Thyroid gland (tissue), 4 donors: ENCODE measurements at places on chromosomes 16 and 17. TPM values are rescaled to one million over a fixed set of nuclear protein-coding genes. Genes with fewer than 3 reads are reported as not detected.

The SCIMP gene
- total RNA-seq, result 1.0 TPM

The HOXB7 gene
- total RNA-seq, result not detected

The GAS7 gene
- total RNA-seq, result 7.5 TPM

The ABCC6 gene
- total RNA-seq, result 4.8 TPM

The OTOA gene
- total RNA-seq, result not detected

The PRR29 gene
- total RNA-seq, result 3.2 TPM

GRCh38 chr16:8753416-8754054, 43.9 kb downstream of the TMEM186 start:
- no peaks in the 10 kb centered on the region for H3K27me3 ChIP-seq
- no peaks in the 10 kb centered on the region for H3K36me3 ChIP-seq
- no peak for DNase-seq

GRCh38 chr17:56752263-56752836, 81.4 kb downstream of the C17orf67 start:
- no peaks in the 10 kb centered on the region for H3K36me3 ChIP-seq
- no peaks in the 10 kb centered on the region for H3K4me1 ChIP-seq
- no peak overlapping the region for H3K4me3 ChIP-seq
- no peak overlapping the region for H3K27ac ChIP-seq
- no peak for DNase-seq

- H3K4me1 ChIP-seq, result no peaks in the 10 kb centered on the region
- H3K27me3 ChIP-seq, result no peaks in the 10 kb centered on the region
- DNase-seq, result no peak
- no peaks in the 10 kb centered on the region for H3K36me3 ChIP-seq
- H3K27ac ChIP-seq, result no peak overlapping the region
- no peak overlapping the region for H3K4me3 ChIP-seq
Observed at GRCh38 chr16:15770512-15770911, 86.3 kb downstream of the MYH11 start.

GRCh38 chr16:52834736-52835465, 217.8 kb downstream of the CHD9NB start:
- H3K4me1 ChIP-seq, result no peaks in the 10 kb centered on the region
- H3K36me3 ChIP-seq, result no peaks in the 10 kb centered on the region
- no peaks in the 10 kb centered on the region for H3K27me3 ChIP-seq
- H3K4me3 ChIP-seq, result no peak overlapping the region

GRCh38 chr16:8075271-8075670, 515.0 kb downstream of the TMEM114 start:
- no peak overlapping the region for H3K4me3 ChIP-seq
- DNase-seq, result no peak
- no peaks in the 10 kb centered on the region for H3K27me3 ChIP-seq
- H3K36me3 ChIP-seq, result no peaks in the 10 kb centered on the region

GRCh38 chr17:28478712-28479615, 5.5 kb downstream of the SLC13A2 start:
- H3K4me3 ChIP-seq, result no peak overlapping the region
- H3K27ac ChIP-seq, result peak overlapping the region; percentile 72
- H3K4me1 ChIP-seq, result peaks cover 12% of the 10 kb centered on the region
- no peaks in the 10 kb centered on the region for H3K36me3 ChIP-seq
- H3K27me3 ChIP-seq, result no peaks in the 10 kb centered on the region

- no peaks in the 10 kb centered on the region for H3K36me3 ChIP-seq
- H3K4me1 ChIP-seq, result peaks cover 14% of the 10 kb centered on the region
- DNase-seq, result peak; percentile 76
- H3K4me3 ChIP-seq, result no peak overlapping the region
- peak overlapping the region; percentile 93 for H3K27ac ChIP-seq
Observed at GRCh38 chr17:67260170-67260987, 15.4 kb upstream of the HELZ start.

DNA sequence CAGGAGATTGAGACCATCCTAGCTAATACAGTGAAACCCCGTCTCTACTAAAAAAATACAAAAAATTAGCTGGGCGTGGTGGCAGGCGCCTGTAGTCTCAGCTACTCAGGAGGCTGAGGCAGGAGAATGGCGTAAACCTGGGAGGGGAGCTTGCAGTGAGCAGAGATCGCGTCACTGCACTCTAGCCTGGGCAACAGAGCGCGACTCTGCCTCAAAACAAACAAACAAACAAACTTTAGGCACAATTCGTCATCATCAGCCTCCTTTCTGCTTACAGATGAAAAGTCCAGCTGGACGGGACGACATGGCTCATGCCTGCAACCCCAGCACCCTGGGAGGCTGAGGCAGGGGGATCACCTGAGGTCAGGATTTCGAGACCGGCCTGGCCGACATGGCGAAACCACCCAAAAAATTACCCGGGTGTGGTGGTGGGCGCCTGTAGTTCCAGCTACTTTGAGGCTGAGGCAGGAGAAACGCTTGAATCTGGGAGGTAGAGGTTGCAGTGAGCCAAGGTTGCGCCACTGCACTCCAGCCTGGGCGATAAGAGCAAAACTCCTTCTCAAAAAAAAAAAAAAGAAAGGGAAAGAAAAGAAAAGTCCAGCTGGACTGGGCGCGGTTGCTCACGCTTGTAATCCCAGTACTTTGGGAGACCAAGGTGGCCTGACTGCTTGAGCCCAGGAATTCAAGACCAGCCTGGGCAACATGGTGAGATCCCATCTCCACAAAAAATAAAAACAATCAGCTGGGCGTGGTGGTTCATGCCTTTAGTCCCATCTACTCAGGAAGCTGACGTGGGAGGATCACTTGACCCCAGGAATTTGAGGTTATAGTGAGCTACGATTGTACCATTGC, 1.5 kb upstream of the SPIRE2 start:
- no peak overlapping the region for H3K4me3 ChIP-seq
- peak; percentile 58 for DNase-seq
- no peaks in the 10 kb centered on the region for H3K27me3 ChIP-seq
- H3K4me1 ChIP-seq, result peaks cover 35% of the 10 kb centered on the region
- no peaks in the 10 kb centered on the region for H3K36me3 ChIP-seq

DNA sequence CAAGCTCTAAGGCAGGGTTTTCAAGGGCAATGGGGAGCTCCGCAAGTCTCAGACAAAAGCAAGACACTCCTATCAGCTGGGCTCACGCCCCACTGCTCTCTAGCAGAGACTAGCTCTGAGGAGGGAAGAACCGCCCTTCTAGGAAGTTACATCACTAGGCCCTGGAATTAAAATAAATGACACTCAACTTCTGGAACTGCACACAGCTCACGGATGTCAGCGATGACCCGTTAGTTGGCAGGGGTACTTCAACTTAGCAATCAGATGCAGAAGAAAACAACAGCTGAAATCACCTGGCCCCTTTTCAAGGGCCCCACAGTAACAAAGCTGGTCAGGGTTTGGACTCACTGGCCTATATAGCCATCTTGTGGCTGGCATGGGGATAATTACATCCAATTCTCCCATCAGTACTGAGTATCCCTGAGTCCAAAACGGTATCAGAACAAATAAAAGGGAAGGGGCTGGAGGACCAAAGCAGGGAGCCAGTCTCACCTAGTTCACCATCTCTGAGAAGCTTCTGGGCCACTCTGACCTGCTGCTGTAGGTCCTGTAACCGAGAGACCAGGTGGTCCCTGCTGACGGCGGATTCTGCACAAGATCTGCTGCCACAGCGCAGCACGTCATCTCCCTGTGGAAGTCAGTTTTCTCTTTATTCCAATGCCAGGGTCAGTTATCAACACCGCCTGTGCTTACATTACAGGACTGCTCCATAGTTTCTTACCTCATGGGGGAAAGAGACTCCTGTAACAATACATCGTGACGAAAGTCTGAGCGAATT, 22.2 kb downstream of the SERPINF1 start:
- H3K27ac ChIP-seq, result peak overlapping the region; percentile 88
- no peak overlapping the region for H3K4me3 ChIP-seq
- no peaks in the 10 kb centered on the region for H3K27me3 ChIP-seq
- no peaks in the 10 kb centered on the region for H3K36me3 ChIP-seq
- H3K4me1 ChIP-seq, result peaks cover 71% of the 10 kb centered on the region

DNA sequence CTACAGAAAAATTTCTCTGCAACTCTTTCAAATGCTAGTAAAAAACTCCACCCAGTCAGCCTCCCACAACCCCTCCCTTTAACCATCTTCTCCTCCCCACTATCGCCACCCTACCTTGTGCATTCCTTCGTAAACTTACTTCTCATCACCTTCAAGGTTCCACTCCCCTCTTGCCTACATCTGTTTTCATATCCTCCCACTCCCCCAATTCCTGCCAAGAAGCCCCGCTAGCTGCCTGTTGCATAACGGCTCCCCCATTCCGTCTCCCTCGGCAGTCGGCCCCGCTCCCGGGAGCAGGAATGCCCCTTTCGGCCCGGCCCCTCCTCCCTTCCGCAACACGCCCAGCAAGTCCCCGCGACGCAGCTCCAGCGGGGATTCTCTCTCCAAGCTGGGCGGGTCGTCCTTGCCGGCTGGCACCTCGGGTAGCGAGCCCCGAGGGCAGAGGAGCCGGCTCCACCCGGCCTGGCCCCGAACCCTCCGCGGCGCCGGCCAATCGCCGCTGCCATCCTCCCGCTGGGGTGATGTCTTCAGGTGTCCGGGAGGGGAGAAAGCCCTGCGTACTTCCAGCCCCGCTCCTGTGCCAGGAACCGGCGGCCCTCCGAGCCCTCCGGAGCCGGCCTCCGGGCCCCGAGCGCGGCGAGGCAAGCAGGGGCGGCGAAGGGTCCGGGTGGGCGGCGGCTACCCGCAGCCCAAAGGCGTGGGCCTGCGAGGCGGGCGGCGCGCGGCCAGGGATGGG, 1.5 kb downstream of the PHLPP2 start:
- peak overlapping the region; percentile 13 for H3K4me3 ChIP-seq
- no peaks in the 10 kb centered on the region for H3K27me3 ChIP-seq
- no peaks in the 10 kb centered on the region for H3K36me3 ChIP-seq
- peaks cover 38% of the 10 kb centered on the region for H3K4me1 ChIP-seq

GRCh38 chr16:73057291-73058210, 9.6 kb upstream of the ZFHX3 start:
- H3K4me1 ChIP-seq, result peaks cover 45% of the 10 kb centered on the region
- DNase-seq, result peak; percentile 66
- peak overlapping the region; percentile 96 for H3K27ac ChIP-seq
- no peak overlapping the region for H3K4me3 ChIP-seq
- H3K27me3 ChIP-seq, result no peaks in the 10 kb centered on the region

DNA sequence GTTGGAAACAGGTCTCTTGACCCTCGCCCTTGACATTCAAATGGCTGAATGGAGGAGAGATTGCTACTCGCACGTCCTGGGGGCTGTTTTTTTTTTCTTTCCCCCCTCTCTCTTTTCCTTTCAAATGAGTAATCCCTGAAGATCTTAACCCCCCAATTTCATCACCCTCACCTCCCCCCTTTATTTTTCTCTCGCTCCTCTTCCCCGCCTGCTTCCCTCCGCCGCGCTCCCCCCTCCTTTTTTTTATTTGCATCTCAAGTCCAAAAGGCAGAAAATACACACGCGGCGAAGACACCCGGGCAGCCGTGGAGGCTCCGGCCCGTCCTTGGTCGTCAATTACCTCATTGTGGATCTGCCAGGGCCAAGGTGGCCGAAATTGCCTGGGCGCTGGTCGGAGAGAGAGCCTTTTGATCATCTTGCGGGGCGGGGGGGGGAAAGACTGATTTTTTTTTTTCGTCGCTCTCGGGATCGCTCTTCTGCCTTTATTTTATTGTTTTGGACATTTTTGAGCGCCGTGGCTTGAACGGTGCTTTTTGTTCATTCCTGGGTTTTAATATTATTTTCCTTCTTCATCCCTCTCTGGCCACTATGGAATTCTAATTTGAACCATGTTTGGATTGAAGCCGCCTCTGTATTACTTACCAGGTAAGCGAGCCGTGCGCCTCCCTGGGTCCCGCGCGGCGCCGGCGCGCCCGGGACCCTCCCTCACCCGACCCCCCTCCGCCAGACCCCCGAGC, 57.2 kb upstream of the GSE1 start:
- H3K27ac ChIP-seq, result peak overlapping the region; percentile 96
- H3K36me3 ChIP-seq, result no peaks in the 10 kb centered on the region
- no peaks in the 10 kb centered on the region for H3K27me3 ChIP-seq
- DNase-seq, result peak; percentile 57

DNA sequence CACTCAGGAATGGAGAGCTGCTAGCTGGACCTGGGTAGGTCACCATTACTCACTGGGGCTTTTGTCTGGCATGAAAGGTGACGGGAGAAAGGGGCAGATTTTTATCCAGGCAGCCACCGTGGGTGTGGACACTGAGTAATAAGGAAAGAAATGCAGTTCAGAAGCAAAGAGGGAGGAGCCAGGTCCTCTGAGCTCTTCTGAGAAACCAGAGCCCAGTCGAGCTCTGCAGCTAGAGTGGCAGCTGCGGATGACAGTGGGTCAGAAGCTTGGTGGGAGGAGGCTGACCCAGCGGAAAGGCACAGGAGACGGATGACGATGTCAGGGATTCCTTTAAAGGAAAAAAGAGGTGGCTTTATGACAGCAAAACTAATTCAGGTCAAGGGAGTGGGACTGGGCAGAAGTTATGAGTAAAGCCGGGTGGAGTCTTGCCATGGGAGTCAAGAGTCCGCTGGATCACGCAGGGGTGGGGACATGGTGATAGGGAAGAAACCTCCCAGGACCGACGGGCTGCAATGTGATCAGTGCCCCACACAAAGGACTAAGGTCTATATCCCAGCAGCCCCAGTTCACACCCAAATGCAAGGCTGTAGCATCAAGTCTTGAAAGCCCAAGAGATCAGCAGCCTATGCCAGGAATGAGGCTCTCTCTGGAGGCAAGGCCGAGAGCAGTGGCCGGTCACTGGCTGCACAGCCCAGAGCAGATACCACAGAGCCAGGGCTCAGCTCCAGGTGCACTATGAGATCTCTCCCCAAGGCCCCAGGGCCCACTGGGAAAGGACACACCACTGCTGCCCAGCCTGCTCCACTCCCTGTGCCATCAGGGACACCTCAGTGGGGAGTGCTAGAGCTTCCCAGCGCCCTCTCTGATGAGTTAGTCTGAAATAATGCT, 6.3 kb upstream of the MNT start:
- no peak overlapping the region for H3K4me3 ChIP-seq
- H3K4me1 ChIP-seq, result peaks cover 40% of the 10 kb centered on the region
- peak overlapping the region; percentile 55 for H3K27ac ChIP-seq
- H3K27me3 ChIP-seq, result no peaks in the 10 kb centered on the region
- DNase-seq, result no peak

DNA sequence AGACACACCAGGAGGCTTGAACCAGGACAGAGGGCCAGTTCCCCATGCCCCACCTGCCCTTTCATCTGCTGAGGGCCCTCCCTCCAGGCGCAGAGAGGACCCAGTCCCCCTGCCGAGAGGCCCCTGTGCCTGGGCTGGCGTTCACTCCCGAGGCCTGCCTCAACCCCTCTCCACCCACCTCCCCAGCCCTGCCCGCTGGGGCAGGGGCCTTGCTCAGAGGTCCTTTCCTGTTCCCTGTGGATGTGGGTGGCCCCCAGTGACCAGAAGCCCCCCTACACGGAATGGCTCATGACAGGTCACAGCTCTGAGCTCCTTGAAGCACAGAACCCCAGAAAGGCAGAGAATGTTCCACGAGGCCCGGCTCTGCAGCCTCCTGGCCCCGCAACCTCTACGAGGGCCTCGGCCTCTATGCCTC, 6.7 kb downstream of the TMC6 start:
- no peaks in the 10 kb centered on the region for H3K36me3 ChIP-seq
- no peak overlapping the region for H3K4me3 ChIP-seq
- peaks cover 9% of the 10 kb centered on the region for H3K4me1 ChIP-seq
- no peaks in the 10 kb centered on the region for H3K27me3 ChIP-seq
